ENCODE measurements at places on chromosomes 3 and 15. TPM values are rescaled to one million over a fixed set of nuclear protein-coding genes. Genes with fewer than 3 reads are reported as not detected.

Gene CCR9
- polyA plus RNA-seq, result not detected

Gene NTRK3
- polyA plus RNA-seq, result 20.6 TPM

Gene SHQ1
- 20.3 TPM for polyA plus RNA-seq

Gene TIMP4
- polyA plus RNA-seq, result 21.4 TPM

Gene SLC9A9
- polyA plus RNA-seq, result 63.4 TPM

Gene FRMD5
- polyA plus RNA-seq, result 14.7 TPM

Gene SAMMSON
- not detected for polyA plus RNA-seq

Gene BCHE
- polyA plus RNA-seq, result 30.3 TPM

Gene RPS27L
- 141 TPM for polyA plus RNA-seq

Gene SLC2A2
- 0.09 TPM for polyA plus RNA-seq

Gene AGBL1
- polyA plus RNA-seq, result not detected

Gene FBXW12
- not detected for polyA plus RNA-seq

Gene EAF1
- 19.5 TPM for polyA plus RNA-seq

Gene MAP3K13
- polyA plus RNA-seq, result 107 TPM

Gene LMCD1
- 1.3 TPM for polyA plus RNA-seq

Gene C3orf20
- polyA plus RNA-seq, result not detected

Gene ITIH1
- not detected for polyA plus RNA-seq

Gene FSIP1
- polyA plus RNA-seq, result not detected

Gene CDC25A
- polyA plus RNA-seq, result 0.94 TPM

Gene ROBO2
- polyA plus RNA-seq, result 107 TPM

Gene CACNA2D3
- polyA plus RNA-seq, result 6.2 TPM

Gene CYP1A2
- polyA plus RNA-seq, result not detected

Gene CYP11A1
- 1.3 TPM for polyA plus RNA-seq

Gene TM6SF1
- 393 TPM for polyA plus RNA-seq

Gene CILP
- polyA plus RNA-seq, result not detected

Gene RTP3
- not detected for polyA plus RNA-seq

Gene WDR93
- polyA plus RNA-seq, result 0.39 TPM

Gene RPP25
- not detected for polyA plus RNA-seq

Gene PSTPIP1
- not detected for polyA plus RNA-seq

Gene FEZF2
- polyA plus RNA-seq, result not detected

Gene GOLGA8K
- polyA plus RNA-seq, result not detected

Gene ROPN1
- 2.9 TPM for polyA plus RNA-seq

Gene FBLN2
- polyA plus RNA-seq, result 1.2 TPM

Gene APH1B
- polyA plus RNA-seq, result 25.9 TPM

Gene NOX5
- not detected for polyA plus RNA-seq

Gene TLR9
- not detected for polyA plus RNA-seq

Data from Purkinje cell (primary cell).